ENCODE measurements at places on chromosomes 13 and 19.

DNA sequence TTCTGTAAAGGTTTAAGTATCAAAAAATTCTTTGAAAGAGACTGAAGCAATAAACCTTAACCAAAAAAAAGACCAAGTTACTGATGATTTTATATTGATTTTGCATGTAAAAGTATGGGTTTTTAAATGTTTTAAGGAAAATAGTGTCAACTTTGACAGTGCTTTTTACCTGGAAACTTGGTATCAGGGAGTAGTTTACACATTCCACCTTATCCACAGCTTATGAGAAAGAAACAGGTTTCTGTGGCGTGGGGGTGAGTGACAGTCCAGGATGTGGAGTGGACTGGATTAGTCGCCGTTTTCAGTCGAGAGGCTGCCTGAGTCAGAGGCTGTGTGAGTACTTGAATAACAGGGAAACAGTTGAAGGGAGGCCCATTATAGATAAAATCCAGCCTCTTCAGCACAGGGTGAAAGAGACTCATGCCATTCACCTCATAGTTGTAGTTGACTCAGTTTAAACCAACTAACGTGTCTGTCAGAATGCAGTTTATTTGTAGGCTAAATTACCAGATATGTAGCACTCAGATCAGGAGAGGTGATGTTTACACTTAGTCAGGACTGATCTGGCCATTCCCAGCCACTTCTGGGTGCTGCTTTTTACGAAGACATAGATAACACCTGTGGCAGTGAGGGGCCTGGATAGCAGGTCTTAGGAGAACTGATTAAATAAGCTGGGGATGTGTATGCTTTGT, 595 bp upstream of the GPR183 start:
- DNase-seq, result peak; percentile 66

GRCh38 chr19:49690079-49690655, 749 bp upstream of the CPT1C start:
- no peak for DNase-seq

DNA sequence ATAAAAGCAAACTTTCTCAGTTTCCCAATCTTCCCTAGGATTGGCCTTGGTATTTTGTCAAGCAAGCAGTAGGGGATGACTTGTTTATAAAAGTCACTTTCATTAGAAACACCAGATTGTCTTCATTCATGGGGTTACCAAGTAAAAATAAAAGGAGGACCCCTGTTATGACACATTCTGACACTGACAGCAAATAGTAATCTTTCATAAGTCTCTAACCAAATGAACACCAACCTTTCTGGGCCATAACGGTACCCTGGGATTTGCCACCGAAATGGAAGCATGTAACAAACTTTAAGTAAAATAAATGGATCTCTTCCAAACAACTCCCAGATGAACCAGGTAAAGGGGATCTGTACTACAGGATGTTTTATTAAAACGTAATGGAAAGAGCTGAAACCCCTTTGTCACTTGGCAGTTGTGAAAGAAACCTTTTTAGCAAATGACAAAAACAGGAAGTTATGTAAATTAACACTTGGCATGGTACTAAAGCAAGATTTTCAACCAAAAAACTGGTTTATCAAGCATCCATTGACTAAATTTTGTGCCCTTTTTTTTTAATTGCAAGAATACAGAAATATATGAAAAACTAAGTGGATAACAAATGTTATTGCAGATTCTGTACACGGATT, 335.6 kb downstream of the RBM26 start:
- DNase-seq, result no peak

DNA sequence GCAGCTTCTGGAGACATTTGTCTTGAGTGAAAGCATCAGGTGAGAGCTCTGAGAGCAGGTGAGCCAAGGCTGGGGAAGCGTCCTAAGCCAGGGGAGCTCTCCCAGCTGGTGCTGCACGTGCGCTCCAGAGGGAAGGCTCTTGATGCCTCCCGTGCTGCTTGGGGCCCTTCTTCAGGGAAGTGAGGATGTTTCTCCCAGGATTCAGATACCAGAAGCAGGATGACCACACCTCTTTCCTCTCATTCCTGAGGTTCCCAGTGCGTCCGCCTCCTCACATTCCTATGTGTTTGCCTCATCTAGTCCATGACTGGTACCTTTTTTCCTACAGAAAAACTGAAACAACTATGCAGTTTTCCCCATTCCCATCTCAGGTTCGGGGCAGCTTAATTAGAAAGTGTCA, 231.0 kb upstream of the IRS2 start:
- no peak for DNase-seq

- no peak for DNase-seq
Observed at GRCh38 chr13:99626461-99627082, 125.3 kb downstream of the TM9SF2 start.

DNA sequence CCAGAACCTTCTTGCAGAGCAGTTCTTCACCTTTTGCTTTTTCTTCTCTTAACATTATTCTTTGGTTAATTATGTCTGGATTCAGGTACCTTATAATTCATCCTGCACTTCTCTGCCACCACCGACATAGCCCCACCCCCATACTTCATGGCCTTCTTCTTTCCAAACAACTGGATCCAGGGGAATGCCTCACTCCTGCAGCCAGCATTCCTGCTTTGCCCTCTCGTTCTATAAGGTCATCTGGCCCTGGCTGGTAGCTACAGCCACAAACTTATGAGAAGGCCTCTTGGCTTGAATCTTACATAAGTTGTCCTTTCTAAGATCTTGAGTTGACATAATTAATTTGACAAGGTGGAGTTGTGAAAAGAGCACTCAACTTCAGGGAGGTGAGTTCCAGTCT, 84.1 kb upstream of the FRY start:
- DNase-seq, result no peak

- no peak for DNase-seq
Observed at GRCh38 chr13:36872621-36873020, 47.4 kb downstream of the SMAD9 start.

- DNase-seq, result peak; percentile 97
Observed at GRCh38 chr19:13986348-13986904, 19.7 kb downstream of the RFX1 start.

GRCh38 chr19:35155981-35156672, 1.6 kb downstream of the FXYD5 start:
- DNase-seq, result no peak

DNA sequence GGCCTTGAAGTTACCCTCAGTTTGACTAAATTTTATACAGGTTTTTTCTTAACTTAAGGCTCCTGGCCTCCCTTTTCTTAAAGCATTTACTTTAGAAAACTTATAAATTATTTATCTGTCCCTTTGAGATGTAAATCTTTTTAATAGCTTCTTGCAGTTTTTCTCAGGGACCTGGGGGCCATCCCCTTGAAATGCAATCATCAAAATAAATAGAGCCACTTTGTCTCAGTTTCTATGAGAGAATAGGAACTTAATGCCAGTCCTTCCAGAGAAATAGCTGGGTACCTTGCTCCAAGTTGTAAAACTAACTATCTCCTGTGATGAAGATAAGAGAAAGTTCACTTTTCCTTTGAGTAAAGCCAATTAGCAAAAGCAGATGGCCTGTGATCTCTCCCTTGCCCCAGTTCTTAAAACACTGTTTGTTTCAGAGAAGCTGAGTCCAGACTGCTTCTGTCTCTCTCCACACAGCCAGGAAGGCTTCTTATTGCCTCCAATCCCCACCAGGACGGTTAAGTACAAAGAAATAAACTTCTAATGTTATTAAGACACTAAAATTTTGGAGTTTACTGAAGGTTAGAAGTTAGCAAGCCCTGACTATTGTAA, 913.1 kb downstream of the OLFM4 start:
- no peak for DNase-seq

- no peak for DNase-seq
Observed at GRCh38 chr13:100667894-100668293, 6.7 kb downstream of the TMTC4 start.

- no peak for DNase-seq
Observed at GRCh38 chr19:3257071-3257470, 32.6 kb downstream of the CELF5 start.

DNA sequence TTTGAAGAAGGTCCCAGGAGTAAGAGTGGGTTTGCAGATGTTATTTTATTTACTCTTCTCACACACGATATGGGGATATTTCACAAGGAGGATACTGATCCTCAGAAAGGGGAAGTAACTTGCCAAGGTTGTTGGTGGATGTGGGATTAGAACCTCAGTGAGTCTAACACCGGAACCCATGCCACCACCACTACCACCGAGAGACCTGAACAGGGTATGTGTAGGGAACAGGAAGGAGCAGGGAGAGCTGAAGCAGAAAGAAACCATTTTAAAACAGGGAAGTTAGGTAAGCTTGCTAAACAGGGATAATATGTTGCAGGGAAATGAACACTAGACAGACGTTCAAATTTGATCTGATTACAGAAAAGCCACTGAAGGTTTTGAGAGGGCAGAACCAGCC, 11.6 kb upstream of the CEACAM3 start:
- no peak for DNase-seq

GRCh38 chr13:94236132-94236531, 243.3 kb downstream of the DCT start:
- DNase-seq, result no peak

- DNase-seq, result peak; percentile 22
Observed at GRCh38 chr19:50896591-50897190, 14.5 kb downstream of the KLK4 start.

DNA sequence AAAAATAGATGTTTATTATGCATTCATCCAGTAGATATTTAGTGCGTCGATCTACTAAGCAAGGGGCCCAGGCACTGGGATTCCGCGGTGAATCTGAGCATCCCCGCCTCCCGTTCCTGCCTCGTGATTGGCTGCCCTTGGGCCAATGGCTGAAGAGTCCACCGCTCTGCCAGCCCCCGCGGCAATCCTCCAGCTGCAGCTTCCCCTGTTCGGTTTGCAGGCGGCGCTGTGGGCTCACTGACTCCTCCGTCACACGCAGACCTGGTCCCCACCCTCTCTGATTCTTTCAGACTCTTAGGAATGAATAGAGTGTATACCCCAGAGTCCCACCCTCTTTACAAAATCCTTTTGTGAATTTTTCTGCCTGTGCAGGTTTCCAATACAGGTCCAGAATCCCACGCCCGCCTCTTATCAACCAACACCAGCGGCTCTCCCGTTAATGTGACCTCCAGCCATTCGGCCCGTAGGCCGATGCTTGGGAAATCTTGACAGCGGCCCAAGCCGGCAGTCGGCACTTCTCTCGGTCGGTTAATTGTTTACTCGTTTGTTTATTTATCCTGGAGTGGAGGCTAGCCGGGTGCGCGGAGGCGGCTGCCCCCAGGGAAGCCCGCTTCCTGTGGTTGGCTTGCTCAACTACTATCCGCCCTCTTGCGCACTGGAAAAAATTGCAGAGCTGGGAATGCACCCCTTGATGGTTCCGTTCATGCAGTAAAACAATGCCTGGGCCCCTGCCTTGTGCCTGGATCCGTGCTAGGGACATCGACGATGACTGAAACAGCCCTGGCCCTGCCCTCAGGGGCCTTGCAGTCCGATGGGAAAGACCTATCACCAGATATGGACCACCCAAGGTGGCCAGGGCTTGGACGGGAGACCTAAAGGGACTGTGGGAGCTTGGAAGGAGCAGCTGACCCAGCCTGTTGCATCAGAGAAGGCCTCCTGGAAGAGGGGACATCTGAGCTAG, 4.5 kb upstream of the ARHGAP35 start:
- DNase-seq, result peak; percentile 88

- DNase-seq, result no peak
Observed at GRCh38 chr13:109154966-109155761, 525.8 kb downstream of the MYO16 start.

DNA sequence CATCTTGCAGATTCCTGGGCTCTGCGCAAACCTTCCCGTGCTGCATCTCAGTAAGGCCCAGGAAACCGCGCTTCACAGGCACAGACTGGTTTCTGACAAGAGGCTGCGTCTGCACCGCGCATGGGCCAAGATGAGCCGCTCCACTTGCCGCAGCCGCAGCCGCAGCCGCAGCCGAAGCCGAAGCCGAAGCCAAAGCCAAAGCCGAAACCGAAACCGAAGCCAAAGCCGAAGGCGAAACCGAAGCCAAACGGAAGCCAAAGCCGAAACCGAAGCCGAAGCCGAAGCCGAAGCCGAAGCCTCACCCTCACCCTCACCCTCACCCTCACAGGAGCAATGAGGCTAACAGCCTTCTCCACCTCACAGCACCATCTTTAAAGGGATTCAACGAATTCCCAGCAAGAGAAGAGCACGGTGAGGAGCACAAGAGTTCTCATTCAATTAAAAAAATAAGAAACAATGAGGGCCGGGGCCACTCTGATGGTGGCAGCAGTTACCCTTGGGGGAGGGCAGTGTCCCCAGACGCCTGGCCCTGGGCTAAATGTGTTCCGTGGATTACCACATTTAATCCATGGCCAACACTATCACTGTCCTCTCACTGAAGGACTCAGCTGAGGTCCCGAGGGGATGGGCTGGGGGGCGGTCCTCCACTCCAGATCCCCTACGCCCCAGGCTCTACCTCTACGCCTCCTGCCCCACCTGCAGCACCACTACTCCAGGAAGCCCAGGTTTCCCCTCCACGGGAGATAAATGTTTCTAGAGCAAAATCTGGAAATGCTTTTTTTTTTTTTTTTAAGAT, 29.1 kb downstream of the ZNF787 start:
- no peak for DNase-seq

DNA sequence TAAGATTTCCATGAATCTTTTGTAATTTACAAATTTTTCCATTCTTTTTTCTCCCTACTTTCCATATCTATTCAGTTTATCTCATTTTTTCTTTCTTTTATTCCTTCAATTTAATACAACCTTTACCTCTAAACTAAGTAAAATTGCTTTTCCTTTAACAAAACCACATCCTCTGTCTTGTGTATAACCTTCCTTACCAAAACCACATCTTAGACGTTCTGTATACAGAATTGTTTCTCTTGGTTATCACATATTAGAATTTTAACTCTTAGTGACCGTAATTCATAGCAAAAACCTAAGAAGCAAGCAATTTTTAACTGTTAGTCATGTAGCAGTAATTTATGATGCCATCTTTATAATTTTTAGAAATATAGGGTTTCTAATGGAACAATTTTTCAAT, 15.0 kb downstream of the PPP5C start:
- DNase-seq, result no peak

DNA sequence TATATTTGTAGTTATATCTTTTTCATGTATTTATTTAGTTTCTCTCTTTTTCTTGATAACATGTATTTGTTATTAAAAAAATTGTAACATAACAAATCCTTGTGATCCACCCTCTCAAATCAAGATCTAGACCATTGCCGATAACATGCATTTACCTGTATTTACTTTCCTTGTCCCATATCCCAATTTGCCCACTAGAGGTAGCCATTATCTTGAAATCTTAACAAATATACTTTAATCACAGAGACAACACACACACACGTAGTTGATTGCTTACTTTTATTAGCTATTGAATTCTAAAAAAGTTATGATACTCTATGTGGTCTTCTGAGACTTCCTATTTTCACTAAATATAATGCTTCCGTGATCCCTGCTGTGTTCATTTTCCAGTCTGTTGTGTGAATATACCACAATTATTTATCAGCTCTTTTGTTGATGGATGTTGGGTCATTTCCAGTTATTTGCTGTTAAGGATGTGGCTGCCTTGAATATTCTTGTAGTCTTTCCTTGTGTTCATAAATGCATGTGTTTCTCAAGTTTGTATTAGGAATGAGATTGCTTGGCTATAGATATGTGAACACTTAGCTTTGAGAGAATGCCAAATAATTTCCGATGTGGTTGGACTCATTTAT, 31.3 kb upstream of the ZMYM2 start:
- DNase-seq, result no peak
